ENCODE measurements at places on chromosomes 3 and 15.

DNA sequence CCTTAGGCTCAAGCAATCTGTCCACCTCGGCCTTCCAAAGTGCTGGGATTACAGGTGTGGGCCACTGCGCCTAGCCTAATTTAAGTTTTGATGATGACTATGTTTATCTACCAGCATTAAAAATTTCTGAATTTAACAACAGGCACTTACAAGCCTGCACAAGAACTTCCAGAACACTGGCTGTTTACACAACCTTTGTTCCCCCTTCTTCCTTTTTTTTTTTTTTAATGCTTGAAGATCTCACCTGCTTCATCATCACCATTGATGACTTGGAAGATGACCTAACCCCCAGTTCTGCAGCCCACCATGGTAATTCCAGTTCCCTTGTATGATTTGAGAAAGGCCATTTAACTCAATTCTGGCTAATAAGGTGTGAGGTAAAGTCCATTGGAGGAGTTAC, 70.4 kb downstream of the GJD2 start:
- no peak for DNase-seq

- DNase-seq = no peak
These were observed 201.6 kb upstream of the TMC3 start for GRCh38 chr15:81575436-81576123.

GRCh38 chr3:60585918-60586317, 665.3 kb downstream of the FHIT start:
- no peak for DNase-seq

DNA sequence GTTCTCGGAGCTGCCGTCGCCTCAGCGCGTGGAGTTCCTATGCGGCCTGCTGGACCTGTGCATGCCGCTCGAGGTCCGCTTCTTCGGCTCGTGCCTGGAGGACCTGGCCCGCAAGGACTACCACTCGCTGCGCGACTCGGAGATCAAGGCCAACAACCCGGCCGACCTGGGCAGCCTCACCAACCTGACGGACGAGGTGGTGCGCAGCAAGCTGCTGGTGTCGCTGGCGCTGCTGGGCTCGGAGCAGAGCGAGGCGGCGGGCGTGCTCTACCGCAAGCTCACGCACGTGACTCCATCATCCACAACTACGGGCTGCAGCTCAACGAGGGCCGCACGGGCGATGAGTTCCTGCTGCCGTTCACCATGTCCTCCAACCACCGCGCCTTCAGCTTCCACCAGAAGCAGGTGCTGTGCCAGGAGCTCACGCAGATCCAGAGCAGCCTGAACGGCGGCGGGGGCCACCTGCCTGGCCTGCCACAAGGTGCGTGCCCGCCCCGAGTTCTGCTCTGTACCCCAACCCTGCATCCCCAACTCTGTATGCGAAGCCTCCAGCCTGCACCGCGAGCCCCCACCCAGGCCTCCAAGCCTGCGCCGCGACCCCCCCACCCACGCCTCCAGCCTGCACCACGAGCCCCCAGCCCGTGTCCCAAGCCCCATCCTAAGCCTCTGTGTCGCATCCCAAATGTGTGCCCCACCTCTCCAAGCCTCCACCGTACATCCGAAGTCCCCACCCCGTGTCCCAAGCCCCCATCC, 178.2 kb downstream of the OR4M2 start:
- no peak for DNase-seq

GRCh38 chr3:3200632-3201212, 21.2 kb upstream of the CRBN start:
- DNase-seq = peak; percentile 26

- DNase-seq = no peak
These were observed 24.1 kb upstream of the MINAR1 start for GRCh38 chr15:79408041-79408440.

- DNase-seq = no peak
These were observed 10.3 kb downstream of the SEMA3G start for GRCh38 chr3:52434491-52435115.
